ENCODE measurements at places on chromosomes 3 and 15.

DNA sequence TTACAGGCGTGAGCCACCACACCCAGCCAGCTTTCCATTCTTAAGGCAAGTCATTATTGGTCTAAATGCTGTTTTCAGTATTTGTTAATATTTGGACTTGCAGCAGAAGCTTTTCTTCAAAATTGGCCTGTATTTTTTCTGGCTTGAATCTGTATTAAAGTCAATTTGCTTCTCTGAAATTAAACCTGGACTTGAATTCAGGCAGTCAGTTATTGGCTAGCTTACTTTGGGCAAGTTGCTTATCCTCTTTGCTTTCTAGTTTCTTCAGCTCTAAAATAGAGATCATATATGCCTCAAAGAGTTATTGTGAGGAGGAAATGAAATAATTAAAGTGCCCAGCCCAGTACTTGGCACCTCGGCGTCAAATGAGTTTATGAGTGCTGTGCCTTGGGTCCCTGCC is 17.3 kb downstream of the STARD9 start:
- no peak for DNase-seq

DNA sequence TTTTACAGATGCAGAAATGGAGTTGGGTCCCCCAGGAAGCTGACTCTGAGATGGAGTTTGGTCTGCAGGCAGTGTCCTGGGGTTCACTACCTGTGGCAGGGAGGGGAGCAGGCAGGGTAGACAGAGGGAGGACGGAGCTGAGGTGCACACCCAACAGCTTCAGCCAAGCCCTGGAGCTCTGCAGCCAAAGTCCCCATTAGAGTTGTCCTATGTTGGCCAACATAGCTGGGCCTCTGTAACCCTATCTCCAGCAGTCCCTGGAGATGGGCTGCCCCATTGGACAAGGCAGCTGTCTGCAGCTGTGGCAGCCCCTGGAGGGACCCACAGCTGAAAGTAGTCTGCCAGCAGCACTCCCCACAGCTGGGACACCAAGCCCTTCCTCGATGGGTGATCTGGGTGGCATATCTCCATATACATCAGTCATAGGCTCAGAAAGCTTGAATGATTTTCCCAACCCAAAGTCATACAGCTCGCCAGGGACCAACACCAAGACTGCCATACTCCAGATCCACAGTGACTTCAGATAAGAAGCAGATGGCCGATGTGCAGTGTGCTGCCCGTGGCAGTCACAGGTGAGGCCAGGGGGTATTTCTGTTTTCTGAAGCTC is 31.9 kb downstream of the STARD5 start:
- DNase-seq: no peak

GRCh38 chr15:59344311-59344710 is 28.4 kb downstream of the MYO1E start:
- DNase-seq: no peak

DNA sequence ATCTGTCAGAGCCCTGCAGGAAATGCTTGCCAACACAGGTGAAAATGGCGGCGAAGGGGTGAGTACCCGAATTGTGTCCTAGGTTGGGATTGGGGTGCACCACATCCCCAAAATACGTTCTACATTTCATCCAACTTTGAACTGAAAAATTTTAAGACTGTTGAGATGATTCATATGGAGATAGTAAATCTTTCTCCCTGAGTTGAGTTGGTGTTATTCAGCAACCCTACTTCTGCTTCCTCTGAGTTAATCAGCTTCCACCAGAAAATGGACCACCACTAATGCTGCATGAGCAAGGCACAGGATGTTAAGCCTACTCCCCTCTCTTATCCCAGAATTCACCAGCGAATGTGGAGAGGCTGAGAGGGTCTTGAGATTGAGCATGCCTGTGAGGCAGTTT is 192.9 kb downstream of the RYR3 start:
- DNase-seq: no peak

GRCh38 chr3:42090973-42091731 is at the start of gene TRAK1:
TRAK1 (plus strand) TSS chr3:42091357; CDS start chr3:42091470, 113 bp downstream.
- DNase-seq: no peak

GRCh38 chr3:59308001-59308400 is 258.2 kb upstream of the CFAP20DC start:
- DNase-seq: no peak

GRCh38 chr3:52399593-52399992 is 45.3 kb downstream of the SEMA3G start:
- no peak for DNase-seq

GRCh38 chr3:53179580-53179979 is 18.6 kb downstream of the PRKCD start:
- DNase-seq: no peak

- no peak for DNase-seq
These were observed 4.8 kb downstream of the MYL3 start for GRCh38 chr3:46858456-46858855.

- no peak for DNase-seq
These were observed 17.5 kb downstream of the LSG1 start for GRCh38 chr3:194654443-194654842.

DNA sequence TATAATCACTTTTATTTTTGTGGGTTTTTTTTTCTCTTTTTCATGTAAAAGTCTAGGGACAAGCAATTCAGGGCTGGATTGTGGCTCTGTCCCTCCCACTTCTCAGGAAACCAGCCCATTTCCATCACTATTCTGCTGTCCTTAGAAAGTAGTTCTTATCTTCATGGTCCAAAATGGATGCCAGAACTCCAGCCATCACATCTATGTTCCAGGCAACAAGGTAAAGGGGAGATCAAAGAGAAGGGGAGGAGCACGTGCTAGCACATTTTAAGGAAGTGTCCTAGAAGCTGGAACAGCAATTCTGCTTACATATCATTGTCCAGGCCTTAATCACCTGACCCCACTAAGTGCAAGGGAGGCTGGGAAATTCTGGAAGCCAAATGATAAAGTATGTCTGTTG is 181.1 kb upstream of the C2CD4B start:
- no peak for DNase-seq

- no peak for DNase-seq
These were observed 25.7 kb downstream of the DCLK3 start for GRCh38 chr3:36738702-36739101.

DNA sequence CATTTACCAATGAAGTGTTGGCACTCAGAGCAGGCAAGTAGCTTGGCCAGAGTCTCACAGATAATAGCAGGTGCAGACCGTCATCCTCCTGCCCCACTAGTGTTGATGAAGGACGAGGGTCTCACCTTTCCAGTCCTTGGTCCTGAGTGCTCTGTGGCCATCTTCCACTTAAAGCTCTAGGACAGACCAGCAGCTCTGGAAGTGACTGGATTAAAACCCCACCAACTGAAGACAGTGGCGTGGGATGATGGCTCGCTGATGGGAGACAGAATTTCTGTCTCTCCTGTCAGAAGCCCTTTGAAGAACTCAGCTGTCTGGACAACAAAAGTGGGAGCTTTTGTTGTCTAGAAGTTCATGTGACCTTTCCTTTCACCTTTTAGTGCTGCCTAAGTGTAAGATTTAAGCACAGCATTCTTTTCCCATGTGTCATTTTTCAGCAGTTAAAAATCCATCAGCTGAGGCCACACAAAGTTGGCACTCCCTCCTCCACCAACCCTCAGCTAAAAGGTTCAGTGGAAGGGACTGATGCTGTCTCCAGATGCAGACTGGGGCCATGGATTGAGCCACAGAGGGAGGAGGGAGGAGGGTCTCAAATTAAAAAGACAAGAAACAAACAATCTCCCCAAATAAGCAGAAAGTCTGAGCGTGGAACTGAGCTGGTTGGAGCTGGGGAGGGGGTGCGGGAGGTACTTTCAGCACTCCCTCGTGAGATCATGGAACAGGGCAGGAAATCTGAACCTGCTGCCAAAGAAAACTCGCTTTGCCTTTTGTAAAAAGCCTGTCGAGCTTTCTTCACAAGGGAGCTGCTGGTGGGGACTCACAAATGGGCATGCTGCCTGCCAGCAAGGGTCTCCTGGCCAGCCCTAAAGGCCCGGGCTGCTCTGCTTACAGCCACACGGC is 148.5 kb upstream of the CTDSPL start:
- no peak for DNase-seq

GRCh38 chr3:148309390-148310035 is 388.2 kb upstream of the AGTR1 start:
- DNase-seq: peak; percentile 91

DNA sequence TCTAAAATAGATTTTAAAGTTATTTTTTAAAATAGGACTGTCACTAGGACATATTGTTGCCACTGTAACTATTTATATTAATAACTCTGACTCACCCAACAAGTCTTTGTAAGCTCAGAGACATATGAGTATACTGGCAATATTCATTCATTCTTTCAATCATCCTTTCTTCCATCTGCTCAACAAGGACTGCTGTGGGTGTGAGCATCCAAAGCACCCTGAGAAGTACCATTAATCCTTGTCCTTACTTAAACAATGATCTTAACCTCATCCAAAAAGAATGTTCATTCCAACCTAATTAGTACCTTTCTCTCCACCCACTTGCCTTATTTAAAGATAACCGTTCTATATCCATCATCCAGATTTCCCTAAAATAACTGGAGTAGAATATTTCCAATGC is 94.2 kb upstream of the PPP2R3A start:
- no peak for DNase-seq

- DNase-seq: no peak
These were observed 5.2 kb downstream of the KBTBD13 start for GRCh38 chr15:65081758-65082157.

DNA sequence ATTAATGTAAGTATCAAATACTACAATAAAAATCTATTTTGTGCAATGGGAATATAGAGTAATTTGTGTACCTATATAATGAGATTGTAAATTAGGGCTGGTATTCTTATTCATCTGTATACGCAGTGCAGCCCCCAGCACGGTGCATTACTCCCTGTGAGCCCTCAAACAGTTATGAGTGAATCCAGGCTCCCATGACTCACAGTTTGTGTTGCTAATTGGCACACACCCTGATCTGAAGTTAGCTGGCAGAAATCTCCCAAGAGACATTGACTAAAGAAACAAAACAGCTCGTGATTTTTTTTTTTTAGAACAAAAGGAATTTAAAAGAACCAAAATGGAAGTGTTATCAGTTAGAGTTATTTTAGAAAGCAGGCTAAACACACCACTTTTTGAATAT is 15.7 kb downstream of the GK5 start:
- no peak for DNase-seq

DNA sequence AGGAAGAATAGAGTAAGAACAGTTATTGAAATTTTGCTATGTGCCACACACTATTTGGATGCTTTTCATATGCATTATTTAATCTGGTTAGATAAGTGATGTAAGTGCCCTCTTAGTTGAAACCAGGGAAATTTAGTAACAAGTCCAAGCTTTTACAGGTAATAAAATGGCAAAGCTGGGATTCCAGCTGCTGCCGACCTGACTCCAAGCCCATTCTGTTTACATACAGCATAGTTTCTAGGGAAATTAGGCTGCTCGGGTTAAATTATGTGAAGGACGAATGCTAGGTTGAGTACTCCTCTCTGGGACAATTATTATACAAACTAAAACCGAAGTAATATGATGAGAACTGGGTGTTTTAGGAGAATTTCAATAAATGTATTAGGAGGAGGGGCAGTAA is 38.7 kb upstream of the FAH start:
- DNase-seq: no peak

GRCh38 chr15:36525430-36525829 is 54.0 kb upstream of the CDIN1 start:
- no peak for DNase-seq

- DNase-seq: peak; percentile 33
These were observed 2.4 kb downstream of the PSMA4 start for GRCh38 chr15:78542647-78543046.

- no peak for DNase-seq
These were observed 64.7 kb upstream of the SEC22A start for GRCh38 chr3:123137001-123137400.

DNA sequence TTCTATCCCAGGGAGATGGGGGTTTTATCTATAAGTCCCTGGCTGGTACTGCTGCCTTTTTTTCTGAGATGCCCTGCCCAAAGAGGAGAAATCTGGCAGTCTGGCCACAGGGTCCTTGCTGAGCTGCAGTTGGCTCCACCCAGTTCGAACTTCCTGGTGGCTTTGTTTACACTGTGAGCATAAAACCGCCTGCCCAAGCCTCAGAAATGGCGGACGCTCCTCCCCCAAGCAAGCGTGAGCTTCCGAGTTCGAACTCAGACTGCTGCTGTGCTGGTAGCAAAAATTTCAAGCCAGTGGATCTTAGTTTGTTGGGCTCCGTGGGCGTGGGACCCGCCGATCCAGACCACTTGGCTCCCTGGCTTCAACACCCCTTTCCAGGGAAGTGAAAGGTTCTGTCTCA is 126.8 kb upstream of the SUCLG2 start:
- no peak for DNase-seq

All from Karpas-422 (cell line).